A549 treated with RU486 at 1 μM for 4 hours (cell line): ENCODE measurements at places on chromosomes 11 and 22. TPM values are rescaled to one million over a fixed set of nuclear protein-coding genes. Genes with fewer than 3 reads are reported as not detected.

Gene CCDC81
- 0.09 to 0.43 TPM (median 0.29 TPM) in 5 replicates for total RNA-seq

Gene ADSL
- 84.2 to 96.3 TPM (median 92.0 TPM) in 5 replicates for total RNA-seq

Gene KRTAP5-10
- not detected in 5 replicates for total RNA-seq

Gene ADM2
- 0.31 to 0.77 TPM (median 0.56 TPM) in 5 replicates for total RNA-seq

Gene GRAP2
- not detected in 5 replicates for total RNA-seq

Gene MMP27
- not detected in 5 replicates for total RNA-seq

Gene BLID
- not detected in 5 replicates for total RNA-seq

Gene GAL
- total RNA-seq: 12.6 to 22.8 TPM (median 19.1 TPM) in 5 replicates

Gene RASSF10
- 7.0 to 9.4 TPM (median 7.6 TPM) in 5 replicates for total RNA-seq

Gene HEPHL1
- not detected in 5 replicates for total RNA-seq

Gene CENPM
- 27.0 to 40.9 TPM (median 38.3 TPM) in 5 replicates for total RNA-seq

Gene CHRNA10
- 0.78 to 1.8 TPM (median 1.1 TPM) in 5 replicates for total RNA-seq

Gene GSTT2B
- 0.23 to 0.56 TPM (median 0.43 TPM) in 4 of 5 replicates, not detected in the other for total RNA-seq

Gene IGSF9B
- total RNA-seq: 0.54 to 1.5 TPM (median 1.2 TPM) in 5 replicates

Gene PES1
- total RNA-seq: 109 to 130 TPM (median 118 TPM) in 5 replicates

Gene CATSPERZ
- total RNA-seq: 2.4 to 2.8 TPM (median 2.7 TPM) in 5 replicates

Gene WNT7B
- total RNA-seq: 92.2 to 135 TPM (median 126 TPM) in 5 replicates

Gene CLDN5
- total RNA-seq: not detected in 5 replicates

Gene CDHR5
- total RNA-seq: 0.05 to 0.14 TPM in 2 of 5 replicates, not detected in the others

Gene LDHAL6A
- not detected in 5 replicates for total RNA-seq

Gene GGT1
- 82.2 to 110 TPM (median 102 TPM) in 5 replicates for total RNA-seq

Gene SYT9
- 0.22 to 0.35 TPM (median 0.30 TPM) in 5 replicates for total RNA-seq

Gene KMT2A
- total RNA-seq: 10.9 to 13.7 TPM (median 13.0 TPM) in 5 replicates

Gene SCGB2A2
- not detected in 5 replicates for total RNA-seq

Gene ACR
- 0.25 TPM in 1 of 5 replicates, not detected in the others for total RNA-seq

Gene NCF4
- total RNA-seq: not detected in 5 replicates

Gene FAM181B
- 0.07 to 0.11 TPM (median 0.08 TPM) in 3 of 5 replicates, not detected in the others for total RNA-seq

Gene SEPTIN3
- 0.80 to 1.3 TPM (median 1.2 TPM) in 5 replicates for total RNA-seq

Gene OR8D4
- total RNA-seq: not detected in 5 replicates
